ENCODE measurements at places on chromosomes 12 and 14. TPM values are rescaled to one million over a fixed set of nuclear protein-coding genes. Genes with fewer than 3 reads are reported as not detected.

Gene MSI1
- not detected for total RNA-seq

Gene RNASE9
- not detected for total RNA-seq

Gene MMP19
- total RNA-seq, result 6.7 TPM

Gene GLS2
- total RNA-seq, result 0.13 TPM

Gene HOXC9
- total RNA-seq, result not detected

Gene KANSL2
- total RNA-seq, result 37.8 TPM

Gene DPPA3
- not detected for total RNA-seq

Gene MMP17
- 4.2 TPM for total RNA-seq

All from aortic smooth muscle cell (primary cell).